ENCODE measurements at places on chromosomes 7 and 10.
A peak's percentile ranks its signal among the peaks of the same experiment; 100 is the strongest.

- DNase-seq: no peak
Measured at GRCh38 chr7:77542409-77542808, 5.3 kb downstream of the PTPN12 start.

DNA sequence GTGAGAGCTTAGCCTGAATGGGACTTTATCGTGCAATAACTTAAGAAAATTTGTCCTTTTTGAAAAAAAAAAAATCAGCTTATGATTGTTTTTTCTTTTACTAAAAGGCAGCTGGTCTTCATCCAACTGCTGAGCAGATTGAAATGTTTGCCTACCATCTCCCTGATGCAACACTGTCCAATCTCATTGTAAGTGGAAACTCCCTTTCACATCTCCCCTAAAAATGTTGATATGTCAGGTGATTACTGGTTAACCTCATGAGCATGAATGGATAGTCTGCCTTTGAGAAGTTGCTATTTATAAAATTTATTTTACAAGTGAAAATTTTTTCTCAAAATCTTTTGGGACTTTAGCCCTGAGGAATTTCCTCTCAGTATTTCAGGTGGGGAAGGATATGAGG lies 17.8 kb upstream of the HKDC1 start:
- no peak for DNase-seq

- no peak for DNase-seq
Measured at GRCh38 chr10:58575491-58575890, 62.8 kb downstream of the BICC1 start.

- DNase-seq: no peak
Measured at GRCh38 chr10:62647375-62648092, 157.0 kb upstream of the ADO start.

GRCh38 chr7:82704121-82704520 lies 260.5 kb upstream of the CACNA2D1 start:
- no peak for DNase-seq

- DNase-seq: peak; percentile 72
Measured at GRCh38 chr10:61140765-61141392, 196.9 kb upstream of the RHOBTB1 start.

GRCh38 chr7:109322833-109323232 lies 753.2 kb downstream of the DNAJB9 start:
- DNase-seq: no peak

GRCh38 chr10:5890452-5890915 lies 441 bp downstream of the FBH1 start:
- DNase-seq: no peak

DNA sequence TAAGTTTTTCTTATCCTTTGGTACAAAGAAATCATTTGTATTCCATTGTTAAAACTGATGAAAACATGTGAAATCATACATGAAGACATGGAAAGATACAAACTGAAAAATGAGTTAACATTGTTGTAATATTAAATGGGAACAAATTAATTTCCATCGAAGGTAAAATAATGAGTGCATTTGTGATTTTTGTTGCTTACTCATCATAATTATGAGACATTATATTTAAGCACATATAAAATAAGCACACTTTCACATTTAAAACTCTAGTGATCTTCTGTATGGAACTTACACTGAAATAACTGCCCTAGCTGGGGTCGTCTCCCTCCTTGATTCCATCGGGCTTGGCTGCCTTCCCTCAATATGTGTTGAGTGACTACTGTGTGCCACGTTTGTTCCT lies 204.2 kb upstream of the PRPS1L1 start:
- no peak for DNase-seq

DNA sequence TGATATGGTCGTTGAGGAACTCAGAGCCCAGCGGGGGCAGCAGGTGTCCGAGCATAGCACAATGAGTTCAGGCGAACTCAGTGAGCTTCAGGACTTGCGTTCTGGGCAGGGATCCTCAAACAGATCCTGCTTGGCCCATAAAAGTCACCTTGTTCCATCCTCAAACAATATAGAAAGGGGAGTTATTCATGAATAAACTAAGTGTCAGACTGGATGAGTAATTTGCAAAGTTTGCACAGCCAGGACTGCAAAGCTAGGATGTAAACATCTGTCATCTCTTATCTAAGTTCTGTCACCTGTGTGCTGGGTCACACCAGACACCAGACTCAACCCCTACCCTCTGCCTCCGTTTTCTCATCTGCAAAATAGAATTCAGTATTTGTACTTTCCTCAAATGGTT lies 58.0 kb upstream of the PFKP start:
- no peak for DNase-seq

GRCh38 chr10:62442006-62442405 lies 67.8 kb downstream of the ZNF365 start:
- DNase-seq: no peak

DNA sequence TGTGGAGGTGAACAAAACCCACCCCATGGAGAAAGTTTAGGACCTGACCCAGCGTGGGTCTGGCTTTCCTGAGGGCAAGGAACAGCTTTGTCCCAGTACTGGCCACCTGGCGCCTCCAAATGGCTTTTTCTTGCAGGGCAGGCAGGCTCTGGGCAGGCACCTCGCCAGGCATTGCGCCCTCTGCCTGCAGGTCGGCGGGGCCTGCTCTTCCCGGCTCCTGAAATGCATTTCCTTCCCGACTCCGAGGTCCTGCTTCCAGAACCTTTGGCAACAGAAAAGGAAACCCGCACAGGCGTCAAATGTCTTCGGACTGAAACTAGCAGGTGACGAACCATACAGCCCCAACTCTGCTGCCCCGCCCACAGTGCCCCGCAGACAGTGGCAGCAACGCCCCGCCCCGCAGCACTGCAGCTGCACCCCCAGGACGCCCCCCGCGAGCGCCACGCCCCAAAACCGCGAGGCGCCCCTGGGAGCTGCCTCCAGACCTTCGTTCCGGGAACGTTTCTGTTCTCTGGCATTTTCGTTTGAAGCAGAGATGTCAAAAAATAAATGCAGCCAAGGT lies 65.5 kb downstream of the C10orf143 start:
- no peak for DNase-seq

GRCh38 chr10:110643653-110644597 lies at the start of gene RBM20:
TSS of gene RBM20 (plus strand) at chr10:110644336. CDS start at chr10:110644455, 119 bp downstream.
- peak; percentile 32 for DNase-seq

GRCh38 chr7:46859963-46860475 lies 721.9 kb downstream of the TNS3 start:
- DNase-seq: no peak

GRCh38 chr10:4186849-4187540 lies 402.0 kb upstream of the KLF6 start:
- DNase-seq: no peak

- no peak for DNase-seq
Measured at GRCh38 chr7:107023522-107024151, 20.9 kb upstream of the PRKAR2B start.

- no peak for DNase-seq
Measured at GRCh38 chr10:95795602-95796001, 39.6 kb downstream of the ENTPD1 start.

- DNase-seq: no peak
Measured at GRCh38 chr10:101816376-101816775, 1.9 kb downstream of the OGA start.

GRCh38 chr7:127901895-127902703 lies 129.1 kb downstream of the LRRC4 start:
- no peak for DNase-seq

- no peak for DNase-seq
Measured at GRCh38 chr10:109956454-109957091, 33.3 kb upstream of the XPNPEP1 start.

DNA sequence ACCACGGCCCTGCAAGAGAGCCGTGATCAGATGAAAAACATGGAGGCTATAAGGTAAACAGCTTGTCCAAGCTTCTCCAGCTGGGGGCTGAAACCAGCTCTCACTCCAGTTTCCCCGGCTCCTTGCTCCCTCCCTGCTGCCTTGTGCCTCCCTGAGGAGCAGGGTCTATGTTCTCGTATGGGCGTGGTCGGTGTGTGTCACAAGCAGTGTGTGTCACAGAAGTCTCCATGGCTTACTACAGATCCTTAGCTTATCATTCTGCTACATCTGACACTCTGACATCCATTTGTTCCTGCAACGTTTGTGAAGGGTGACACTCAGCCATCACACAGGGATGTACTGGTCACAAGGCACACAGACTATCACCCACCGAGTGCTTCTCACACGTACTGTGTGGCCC lies 54.6 kb downstream of the CSGALNACT2 start:
- DNase-seq: no peak

DNA sequence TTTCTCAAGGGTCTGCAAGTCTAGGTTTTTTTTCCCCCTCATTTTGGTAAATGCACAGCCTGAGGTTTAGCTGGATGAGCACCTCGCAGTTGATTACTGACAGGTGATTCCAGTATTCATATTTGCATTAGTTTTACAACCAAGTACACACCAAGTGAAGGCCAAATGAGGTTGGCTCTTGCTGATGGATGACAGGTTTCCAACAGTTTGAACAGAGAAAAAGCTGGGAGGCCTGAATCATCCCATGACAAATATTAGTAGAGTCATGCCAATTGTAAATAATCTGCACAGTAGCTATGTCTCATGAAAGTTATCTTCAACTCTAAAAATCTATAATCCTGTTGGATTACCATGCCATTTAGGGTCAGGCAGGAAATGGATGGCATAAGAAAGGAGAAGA lies 399.8 kb downstream of the HTR7 start:
- no peak for DNase-seq

- no peak for DNase-seq
Measured at GRCh38 chr10:4022473-4022872, 237.5 kb upstream of the KLF6 start.

- no peak for DNase-seq
Measured at GRCh38 chr7:100785878-100786277, 41.4 kb downstream of the EPHB4 start.

- peak; percentile 44 for DNase-seq
Measured at GRCh38 chr7:191105-191980, 1.0 kb upstream of the FAM20C start.

DNA sequence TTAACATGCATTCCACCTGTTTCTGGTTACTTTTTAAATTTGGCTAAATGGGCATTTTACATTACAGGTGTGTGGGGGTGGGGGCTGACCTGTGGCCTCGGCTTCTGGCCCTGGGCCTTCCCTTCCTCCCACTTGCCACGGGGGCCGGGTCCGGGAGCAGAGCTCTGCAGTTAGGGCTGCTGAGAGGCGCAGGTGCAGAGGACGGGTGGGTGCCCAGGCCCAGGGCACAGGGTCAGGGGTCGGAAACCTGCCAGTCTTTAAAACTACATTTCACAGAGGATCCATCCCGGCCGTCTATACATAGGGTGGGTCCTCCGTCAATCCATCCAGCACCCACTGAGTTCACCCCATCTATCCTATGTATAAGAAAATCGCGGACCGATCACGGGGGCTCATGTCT lies 106.5 kb upstream of the INSIG1 start:
- peak; percentile 64 for DNase-seq

DNA sequence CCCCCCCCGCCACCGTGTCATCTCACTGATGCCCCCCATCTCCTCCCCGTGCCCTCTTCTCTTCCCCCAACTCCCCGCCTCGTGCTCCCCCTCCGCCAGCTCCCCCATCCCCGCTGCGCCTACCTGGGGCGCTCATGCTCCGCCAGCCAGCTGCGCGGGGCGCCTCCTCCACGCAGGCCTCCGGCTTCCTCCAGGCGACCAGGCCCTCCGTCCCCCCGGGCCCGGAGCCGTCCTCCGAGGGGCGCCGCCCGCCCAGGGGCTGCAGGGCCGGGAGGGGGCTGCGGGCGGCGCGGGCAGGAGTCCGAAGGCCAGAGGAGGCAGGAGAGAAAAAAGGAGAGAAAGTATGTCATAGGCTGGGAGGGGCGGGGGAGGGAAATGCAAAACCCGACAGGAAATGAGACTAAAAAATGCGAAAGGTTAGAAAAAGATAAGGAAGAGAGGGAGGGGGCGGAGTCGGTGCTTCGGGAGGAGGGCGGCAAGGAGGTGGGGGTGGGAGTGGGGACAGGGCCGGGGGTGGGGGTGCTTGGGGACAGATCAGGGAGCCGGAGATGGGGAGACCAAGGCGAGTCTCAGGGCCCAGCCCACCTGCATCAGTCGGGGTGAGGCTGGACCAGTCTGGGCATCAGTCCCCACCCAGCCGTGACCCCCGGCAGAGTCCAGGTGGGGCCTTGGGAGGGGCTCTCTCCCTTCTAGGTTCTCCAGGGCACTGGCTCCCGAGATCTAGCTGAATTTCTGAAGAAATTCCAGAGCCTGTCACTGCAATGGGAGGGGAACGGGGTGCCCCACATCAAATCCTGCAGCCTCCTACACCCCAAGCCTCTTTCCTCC lies at the start of gene CARD11:
TSS of gene CARD11 (minus strand) at position 324 of the 828 bp plus-strand sequence. CDS start 85,361 bp downstream, outside the sequence.
- DNase-seq: no peak

GRCh38 chr10:21687266-21688008 lies 153.4 kb downstream of the MLLT10 start:
- DNase-seq: no peak

DNA sequence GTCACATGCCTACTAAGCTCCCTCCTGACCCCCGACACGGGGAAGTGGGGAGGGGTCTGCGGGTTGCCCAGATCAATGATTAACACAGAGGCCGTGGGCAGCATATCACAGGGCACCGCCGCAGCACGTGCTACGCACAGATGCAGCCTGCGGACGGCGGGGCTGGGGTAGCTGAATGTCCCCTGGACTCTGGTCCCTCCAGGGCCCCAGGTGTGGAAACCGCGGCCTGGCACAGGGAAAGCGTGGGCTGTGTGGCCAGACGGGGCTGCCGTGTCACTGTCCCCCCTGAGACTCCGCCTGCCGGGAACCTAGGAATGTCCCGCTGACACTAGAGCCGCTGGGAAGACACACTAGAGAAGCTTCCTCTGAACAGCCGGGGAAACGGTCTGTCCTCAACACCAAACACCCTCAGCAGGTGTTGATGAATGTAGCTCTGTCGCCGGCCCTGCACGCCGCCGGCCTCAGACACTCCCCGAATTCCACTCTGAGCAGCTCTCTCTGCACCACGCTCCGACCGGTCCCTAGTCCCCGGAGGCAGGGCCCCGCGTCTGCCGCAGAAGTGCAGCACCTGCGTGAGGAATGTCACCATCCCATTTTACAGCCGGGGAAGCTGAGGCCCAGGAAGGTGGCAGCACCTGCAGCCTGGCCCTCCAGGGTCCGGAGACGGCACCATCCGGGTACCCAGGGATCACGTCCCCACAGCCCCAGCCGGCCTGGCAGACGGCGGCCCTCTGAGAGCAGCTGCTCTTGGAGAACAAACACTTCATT lies 33.4 kb upstream of the PDGFA start:
- DNase-seq: no peak

GRCh38 chr7:143130541-143130940 lies 1.3 kb upstream of the PIP start:
- no peak for DNase-seq

DNA sequence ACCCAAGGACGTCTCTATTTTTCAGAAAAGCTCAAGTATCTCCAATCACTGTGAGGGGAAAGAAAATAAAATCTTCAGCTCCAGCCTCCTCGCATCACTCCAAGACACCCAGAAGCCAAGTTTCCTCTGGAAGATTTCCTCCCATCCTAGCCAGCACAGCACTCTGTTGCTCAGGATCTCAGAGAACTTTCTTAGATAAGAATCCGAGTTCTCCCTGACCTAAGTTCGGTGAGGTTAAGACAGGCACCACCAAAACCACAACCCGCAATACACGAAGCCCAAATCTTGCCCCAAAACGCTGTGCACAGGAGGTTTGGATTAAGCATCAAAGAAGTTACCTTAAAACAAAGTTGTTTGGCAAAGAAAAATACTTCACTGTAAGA lies 4.2 kb downstream of the FAM53B start:
- no peak for DNase-seq

- DNase-seq: no peak
Measured at GRCh38 chr7:14305233-14305866, 315.9 kb upstream of the ETV1 start.
